ENCODE measurements at places on chromosomes 5 and 9.

- DNase-seq, result no peak
Measured at GRCh38 chr5:131607903-131608540, 27.0 kb downstream of the RAPGEF6 start.

- DNase-seq, result no peak
Measured at GRCh38 chr9:119852390-119852789, 483.2 kb upstream of the BRINP1 start.

GRCh38 chr9:91655215-91655614, 231.6 kb upstream of the NFIL3 start:
- DNase-seq, result no peak

DNA sequence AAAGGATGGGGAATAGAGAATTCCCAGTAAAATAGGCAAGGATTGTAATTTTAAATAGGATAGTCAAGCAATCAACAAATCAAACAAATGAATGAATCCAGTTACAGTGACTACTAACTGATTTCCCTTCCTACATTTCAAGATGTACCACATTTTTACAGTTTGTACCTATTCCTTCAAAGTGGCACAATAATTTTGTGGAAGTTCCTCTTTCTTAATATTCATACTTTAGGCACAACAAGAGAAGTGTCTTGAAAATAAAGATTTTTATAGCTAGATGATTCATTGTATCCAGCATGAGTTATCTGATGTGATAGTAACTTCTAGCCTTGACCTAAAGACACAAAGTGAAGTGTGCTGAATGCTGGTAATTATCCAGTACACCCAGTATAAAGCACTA, 122.2 kb upstream of the ACOT12 start:
- DNase-seq, result no peak

DNA sequence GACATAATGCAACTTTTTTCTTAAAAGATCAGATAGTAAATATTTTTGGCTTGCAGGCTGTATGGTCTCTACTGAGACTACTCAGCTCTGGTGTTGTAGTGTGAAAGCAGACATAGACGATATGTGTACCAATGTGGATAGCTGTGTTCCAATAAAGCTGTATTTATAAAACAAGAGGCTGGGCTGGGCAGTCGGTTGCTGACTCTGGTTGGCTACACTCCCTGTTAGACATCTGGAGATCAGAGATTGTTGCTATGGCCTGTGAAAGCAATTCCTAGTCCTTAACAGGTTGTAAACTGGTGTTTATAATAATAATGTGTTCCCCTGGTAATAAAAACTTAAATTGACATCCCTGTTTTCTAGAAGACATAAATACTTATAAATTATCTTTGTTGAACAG, 24.4 kb upstream of the SCAMP1 start:
- no peak for DNase-seq

DNA sequence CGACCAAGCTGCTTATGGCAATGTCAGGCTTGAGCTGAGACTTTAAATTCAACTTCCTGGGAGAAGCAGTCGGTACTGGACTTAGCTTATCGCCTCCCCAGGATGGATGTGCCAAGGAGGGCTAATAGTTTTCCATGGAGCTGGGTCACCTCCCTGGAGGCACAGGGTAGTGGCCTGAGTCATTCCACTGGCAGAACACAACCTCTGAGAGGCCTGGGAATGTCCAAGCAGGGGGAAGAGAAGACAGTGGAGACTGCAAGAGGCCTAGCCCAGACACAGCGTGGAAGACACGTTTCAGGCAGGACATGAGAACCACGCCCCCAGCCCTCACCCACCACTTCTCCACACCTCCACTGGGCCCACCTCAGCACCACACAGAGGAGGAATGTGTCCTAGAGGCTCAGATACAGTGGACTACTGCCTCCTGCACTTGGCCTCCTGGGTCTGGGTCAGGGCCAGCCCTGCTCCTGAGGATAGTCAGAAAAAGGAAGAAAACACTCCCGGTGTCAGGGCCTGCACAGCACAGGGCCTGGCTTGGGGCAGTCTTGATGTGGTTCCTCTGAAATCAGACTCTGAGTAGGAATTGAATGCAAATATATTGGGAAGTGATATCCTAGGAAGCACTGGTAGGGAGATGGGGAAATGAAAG, 171.8 kb downstream of the FSTL4 start:
- DNase-seq, result no peak

DNA sequence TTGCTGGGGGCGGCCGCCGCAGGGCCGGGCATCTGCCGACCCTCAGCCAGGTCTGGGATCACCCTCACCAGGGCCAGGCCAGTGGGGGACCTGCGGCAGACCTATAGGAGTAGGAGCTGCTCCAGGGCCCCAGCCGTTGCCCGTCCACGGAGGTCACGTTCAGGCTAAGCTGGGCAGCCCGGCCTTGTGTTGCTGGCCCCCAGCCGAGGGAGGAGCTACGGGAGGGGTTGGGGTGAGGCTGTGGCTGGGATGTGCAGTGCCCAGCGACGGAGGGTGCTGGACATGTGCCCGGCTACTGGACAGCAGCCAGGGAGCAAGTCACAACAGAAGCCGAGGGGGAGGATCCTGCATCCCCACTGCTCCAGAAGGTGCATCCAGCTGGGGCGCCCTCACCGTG, 39.6 kb upstream of the SLC6A19 start:
- no peak for DNase-seq

DNA sequence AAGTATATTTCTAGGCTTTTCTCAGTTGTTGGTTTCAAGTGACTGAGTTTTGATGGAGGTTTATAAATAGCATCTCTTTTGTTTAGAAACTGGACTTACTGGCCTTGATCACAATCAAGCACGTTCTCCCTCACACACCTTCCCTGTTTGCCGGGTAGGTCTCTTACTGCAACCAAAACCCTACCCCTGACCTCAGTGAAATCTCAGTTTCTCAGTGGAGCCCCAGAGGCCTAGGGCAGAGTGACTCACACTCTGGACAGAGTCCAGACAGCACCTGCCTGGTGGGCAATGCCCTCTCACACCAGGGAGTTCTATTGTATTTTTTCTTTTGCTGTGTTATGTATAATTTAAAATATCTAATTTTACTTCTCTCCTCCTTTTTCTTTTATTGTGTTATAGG, 48.4 kb upstream of the EPB41L4B start:
- no peak for DNase-seq

- no peak for DNase-seq
Measured at GRCh38 chr9:76431601-76432000, 27.4 kb upstream of the GCNT1 start.

DNA sequence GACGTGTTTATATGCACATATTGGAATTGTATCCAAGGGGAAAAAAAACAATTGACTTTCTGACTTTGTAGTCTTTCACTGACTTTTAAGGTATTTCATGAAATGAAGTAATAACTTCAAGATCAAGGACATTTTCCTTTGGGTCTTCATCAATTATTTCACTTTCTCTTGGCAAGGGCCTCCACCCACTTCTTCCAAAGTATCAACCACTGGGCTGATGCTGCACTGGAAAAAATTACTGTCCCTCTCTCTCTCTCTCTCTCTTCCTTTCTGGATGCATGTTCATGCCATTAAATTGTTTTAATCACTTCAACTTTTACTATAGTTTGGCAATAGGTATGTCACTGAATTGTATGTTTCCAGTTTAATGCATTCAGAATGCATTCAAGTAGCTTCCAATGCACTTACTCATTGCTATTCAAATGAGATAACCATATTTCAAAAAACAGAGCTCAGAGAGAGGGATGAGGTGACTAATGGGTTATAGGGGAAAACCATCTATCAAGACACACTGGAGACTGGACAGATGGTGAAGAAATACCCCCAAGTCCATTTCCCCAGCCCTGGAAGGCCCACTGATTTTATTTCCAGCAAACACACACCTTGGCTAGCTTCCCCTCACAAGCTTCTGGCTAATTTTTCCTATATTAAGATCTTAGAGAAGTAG, 585.3 kb downstream of the EBF1 start:
- no peak for DNase-seq

DNA sequence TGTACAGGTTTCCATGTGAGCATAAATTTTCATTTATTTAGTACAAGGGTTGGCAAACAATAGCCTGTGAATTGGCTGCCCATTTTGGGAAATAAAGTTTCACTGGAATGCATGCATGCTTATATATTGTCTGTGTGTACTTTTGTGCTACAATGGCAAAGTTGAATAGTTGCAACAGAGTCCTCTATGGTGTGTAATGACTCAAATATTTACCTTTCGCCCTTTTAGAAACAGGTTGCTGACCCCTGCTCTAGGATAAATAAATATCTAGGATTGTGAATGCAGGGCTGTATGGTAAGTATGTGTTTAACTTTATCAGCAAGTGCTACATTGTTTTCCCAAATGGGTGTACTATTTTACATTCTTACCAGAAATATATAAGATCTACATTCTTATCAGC, 47.2 kb downstream of the XRCC4 start:
- DNase-seq, result no peak

DNA sequence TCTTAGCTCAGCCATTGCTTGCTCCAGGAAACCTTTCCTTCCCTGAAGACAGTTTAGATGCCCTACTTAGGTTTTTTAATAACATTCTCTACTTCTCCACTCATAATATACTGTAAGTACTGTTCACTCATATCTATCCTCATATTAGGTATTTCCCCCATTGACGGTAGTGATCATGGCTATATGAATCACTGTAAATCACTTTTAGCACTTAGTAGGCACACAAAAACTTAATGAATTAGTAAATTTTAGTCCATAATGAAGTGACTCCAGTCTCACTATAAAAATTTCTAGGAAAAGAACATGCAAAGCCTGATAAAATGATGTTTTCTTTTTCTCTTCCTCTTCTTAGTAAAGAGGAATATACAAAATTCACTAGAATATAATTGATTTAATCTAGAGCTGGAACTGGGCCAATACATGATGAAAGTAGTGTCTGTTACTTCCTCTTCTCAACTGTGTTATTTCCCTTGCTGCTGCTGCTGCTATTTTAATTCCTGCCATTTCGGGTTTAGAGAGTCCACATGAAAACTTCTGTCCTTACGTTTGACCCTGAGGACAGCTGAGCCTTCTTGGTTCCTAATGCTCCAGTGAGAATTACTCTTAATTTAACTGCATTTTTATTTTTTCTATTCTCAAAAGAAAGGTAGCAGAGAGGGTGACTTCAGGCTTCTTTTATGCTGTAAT, 73.5 kb downstream of the LNPEP start:
- DNase-seq, result peak; percentile 26

DNA sequence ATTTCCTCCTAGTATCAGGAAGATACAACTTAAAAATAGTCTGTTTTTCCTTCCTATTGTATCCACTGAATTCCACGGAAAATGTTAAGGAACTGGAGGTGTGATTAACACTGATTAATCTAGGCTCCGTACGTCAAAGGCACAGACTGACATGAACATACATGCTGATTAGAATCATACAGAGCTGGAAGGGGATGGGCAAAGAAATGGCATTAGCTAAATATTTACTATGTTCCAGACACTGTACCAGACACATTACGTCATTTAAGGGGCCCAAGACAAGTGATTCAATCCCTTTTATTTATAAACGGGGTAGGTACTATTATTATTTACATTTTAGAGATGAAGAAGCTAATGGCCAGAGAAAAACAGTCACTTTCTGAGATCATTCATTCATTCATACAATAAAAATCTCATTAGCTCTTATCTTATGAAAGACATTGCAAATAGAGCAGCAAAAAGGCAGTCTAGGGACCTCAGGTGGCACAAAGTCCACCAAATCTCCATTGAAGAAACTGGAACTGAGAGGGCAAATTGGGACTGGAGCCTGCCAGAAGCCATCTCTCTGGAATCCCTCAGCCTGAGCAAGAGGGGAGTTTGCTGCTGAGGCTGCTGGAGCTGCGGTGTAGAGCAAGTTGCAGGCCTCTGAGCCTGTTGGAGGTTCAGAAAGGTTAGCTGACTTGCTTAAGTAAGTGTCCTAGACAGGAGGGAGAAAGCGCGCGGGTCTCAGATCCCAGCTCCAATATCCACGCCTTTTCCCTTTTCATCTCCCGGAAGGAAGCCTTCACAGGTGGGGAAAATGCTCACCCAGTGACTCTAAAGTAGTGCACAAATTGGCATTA, 1.6 kb upstream of the TGFBR1 start:
- no peak for DNase-seq

DNA sequence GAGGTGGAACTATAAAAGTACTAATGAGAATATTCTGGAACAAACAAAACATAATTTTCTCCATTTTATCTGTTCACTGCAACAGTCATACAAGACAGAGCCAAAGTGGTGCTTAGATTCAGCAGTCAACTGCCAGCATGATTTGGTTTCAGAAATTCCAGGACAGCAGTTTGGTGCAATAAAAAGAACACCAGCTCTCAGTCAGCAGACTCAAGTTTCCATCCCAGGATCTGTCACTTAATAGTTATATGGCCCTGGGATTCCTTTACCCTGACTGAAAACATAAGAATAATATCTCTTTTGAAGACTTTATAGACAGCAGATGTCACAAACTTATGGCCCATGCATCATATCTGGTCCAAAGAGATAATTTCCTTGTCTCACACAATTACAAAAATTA, 92.8 kb upstream of the RASEF start:
- no peak for DNase-seq

DNA sequence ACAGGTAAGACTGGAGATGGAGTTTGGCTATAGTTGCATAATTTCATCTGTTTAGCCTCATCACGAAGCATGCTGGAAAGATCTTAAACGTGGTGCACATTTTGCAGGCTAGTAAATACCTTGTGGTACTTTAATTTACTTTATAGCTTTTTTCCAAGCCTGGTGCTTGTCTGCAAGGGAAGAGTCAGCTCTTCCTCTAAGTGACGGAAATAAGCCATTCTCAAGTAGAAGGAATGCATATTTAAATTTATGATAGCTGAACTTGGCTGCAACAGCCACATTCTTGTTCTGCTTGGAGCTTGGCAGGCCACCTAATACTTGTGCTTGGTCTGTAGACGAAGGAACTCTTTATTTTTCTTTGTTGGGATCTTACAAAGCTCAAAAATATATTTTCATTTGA, 188.0 kb upstream of the PIK3R1 start:
- DNase-seq, result no peak

DNA sequence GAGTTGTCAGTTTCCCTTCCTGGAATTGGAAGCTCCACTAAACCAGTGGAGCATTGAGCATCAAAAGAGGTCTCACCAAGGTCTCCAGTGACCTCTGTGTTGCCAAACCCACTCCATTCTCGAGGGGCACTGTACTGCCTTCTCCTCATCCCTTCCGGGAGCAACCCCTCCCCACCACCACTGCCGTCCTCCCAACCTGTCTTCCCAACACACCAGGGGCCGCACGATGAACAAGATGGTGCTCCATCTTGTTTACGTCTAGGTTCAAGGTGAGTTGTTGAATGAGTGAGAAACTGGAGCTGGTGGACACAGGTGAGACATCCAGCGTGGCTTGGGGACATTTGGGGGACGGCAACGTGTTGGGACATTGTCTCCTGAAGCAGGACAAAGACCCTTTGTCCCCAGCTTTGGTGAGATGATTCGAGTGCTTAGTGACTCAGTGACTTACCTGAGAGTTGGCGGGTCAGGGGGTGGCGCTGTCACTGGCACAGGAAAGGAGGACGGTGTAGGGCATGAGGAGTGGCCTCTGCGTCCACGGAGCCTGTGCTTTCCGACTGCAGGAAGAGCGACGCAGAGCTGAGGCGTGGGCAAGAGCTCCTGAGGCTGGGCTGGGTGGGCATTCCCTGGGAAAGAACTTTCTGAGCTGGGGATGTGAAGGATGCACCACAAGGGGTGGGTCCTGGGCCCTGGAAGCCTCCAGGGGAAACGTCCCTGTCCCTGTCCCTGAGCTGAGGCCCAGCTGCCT, 44.8 kb upstream of the RNU6ATAC start:
- DNase-seq, result no peak

All from GM13976 (cell line).